A549 (cell line): ENCODE measurements at places on chromosomes 7 and 10. TPM values are rescaled to one million over a fixed set of nuclear protein-coding genes. Genes with fewer than 3 reads are reported as not detected.
A peak's percentile ranks its signal among the peaks of the same experiment; 100 is the strongest.

DNA sequence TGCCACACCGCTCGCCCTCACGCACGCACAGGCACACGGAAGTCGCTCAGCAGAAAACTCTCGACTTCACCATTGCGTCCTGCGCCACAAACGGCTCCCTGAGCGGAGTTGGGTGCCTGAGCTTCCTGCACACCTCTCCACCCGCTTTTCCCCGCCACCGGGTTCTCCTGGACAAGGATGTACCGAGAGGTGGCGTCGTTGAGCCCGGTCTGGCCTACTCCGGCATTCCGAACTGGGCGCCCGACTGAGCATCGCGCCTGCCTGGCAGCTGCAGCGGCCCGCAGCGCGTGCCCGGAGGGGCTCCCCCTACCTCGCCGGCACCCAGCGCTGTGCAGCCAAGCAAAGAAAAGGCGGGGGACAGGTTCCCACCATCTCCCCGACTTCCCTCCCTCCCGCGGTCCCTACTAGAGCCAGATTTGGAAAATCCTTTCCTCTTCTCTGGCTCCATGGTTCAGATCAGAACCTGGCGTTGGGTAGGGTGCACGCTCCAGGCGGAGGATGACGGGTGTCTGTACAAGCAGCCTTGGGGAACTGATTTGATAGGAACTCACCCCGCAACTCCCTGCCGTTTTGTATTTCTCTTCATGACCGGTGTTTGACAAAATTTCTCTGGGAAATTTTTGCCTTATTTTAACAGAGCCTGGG, 1.7 kb downstream of the SORCS3 start:
- DNase-seq: peak; percentile 65

GRCh38 chr7:87426160-87426559, 49.3 kb downstream of the ABCB4 start:
- DNase-seq: no peak

GRCh38 chr7:8084836-8085235, 116.2 kb downstream of the GLCCI1 start:
- DNase-seq: no peak

GRCh38 chr10:5629303-5630111, 36.9 kb downstream of the ASB13 start:
- DNase-seq: peak; percentile 67

DNA sequence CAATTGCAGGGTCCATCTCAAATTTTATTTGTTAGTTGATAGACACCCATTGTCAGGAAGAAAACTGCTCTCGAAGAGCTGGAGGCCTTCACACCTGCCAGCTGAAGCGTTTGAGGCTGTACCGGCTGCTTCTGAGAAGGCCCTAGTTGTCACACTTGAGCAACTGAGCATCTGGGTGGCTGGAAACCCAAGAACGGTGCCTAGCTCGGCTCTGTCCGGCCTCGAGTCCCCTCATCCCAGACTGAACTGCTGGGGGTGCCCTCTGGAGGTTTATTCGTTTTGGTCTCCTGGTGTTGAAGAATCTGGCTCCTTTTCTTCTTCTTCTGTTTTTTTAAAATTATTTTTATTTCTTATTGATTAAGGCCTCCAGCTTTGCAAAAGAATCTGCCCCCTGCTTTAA, 59.3 kb upstream of the EXOC6 start:
- no peak for DNase-seq

DNA sequence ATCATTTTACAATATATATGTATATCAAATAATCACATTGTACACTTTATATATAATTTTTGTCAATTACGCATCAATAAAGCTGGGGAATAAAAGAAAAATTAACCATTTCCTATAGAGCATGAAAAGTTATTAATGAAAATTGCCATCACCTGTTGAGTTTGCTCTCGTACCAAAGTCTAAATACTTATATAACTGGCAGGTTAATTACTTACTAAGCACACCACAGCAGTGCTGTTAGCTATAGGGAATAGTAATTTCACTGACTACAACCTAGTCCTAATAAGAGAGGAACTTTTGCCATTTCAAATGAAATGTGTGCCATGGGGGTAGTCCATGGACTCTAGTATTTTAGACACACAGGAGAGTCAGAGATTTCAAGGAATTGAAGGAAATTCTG, 176.9 kb upstream of the COL1A2 start:
- no peak for DNase-seq

GRCh38 chr7:32204361-32205018, 134.3 kb upstream of the PDE1C start:
- DNase-seq: peak; percentile 91

- DNase-seq: no peak
Observed at GRCh38 chr10:29896053-29896452, 163.3 kb downstream of the JCAD start.

GRCh38 chr7:80699045-80699638, 60.7 kb downstream of the CD36 start:
- peak; percentile 17 for DNase-seq

DNA sequence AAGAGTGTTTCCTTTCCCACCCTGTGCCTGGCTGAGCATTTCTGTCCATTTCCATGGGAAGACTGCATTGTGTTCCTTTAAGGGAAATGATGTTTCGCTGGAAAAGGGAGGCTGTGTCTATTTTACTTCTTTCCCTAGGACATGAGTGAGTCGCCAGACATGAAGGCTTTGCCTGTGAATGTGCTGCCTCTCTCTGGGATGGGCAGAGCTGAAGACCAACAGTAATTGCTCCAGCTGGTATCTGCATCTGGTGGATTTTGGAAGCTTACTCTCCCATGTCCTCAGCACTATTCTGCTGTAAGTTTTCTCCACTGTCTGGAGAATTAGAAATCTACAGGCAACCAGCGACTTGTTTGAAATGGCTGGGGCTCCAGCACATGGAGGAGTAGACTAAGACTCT, 264.6 kb upstream of the BMPER start:
- DNase-seq: no peak

- no peak for DNase-seq
Observed at GRCh38 chr10:120205368-120206018, 251.5 kb upstream of the PLPP4 start.

- DNase-seq: no peak
Observed at GRCh38 chr7:7848246-7848645, 120.3 kb upstream of the GLCCI1 start.

GRCh38 chr10:132390170-132390920, 6.7 kb upstream of the PWWP2B start:
- DNase-seq: no peak

Gene SERPINE1
- 286 to 399 TPM (median 346 TPM) in 3 replicates for polyA plus RNA-seq

Gene HGF
- polyA plus RNA-seq: 0.06 TPM in 1 of 3 replicates, not detected in the others

Gene PTER
- 11.4 to 13.4 TPM (median 13.2 TPM) in 3 replicates for polyA plus RNA-seq

Gene PRLHR
- not detected in 3 replicates for polyA plus RNA-seq

Gene MYPN
- 1.5 to 1.8 TPM (median 1.5 TPM) in 3 replicates for polyA plus RNA-seq

Gene MRLN
- polyA plus RNA-seq: not detected in 3 replicates
